Neural crest cell (in vitro differentiated cells): ENCODE measurements at places on chromosomes 13 and 19.
A peak's percentile ranks its signal among the peaks of the same experiment; 100 is the strongest.

DNA sequence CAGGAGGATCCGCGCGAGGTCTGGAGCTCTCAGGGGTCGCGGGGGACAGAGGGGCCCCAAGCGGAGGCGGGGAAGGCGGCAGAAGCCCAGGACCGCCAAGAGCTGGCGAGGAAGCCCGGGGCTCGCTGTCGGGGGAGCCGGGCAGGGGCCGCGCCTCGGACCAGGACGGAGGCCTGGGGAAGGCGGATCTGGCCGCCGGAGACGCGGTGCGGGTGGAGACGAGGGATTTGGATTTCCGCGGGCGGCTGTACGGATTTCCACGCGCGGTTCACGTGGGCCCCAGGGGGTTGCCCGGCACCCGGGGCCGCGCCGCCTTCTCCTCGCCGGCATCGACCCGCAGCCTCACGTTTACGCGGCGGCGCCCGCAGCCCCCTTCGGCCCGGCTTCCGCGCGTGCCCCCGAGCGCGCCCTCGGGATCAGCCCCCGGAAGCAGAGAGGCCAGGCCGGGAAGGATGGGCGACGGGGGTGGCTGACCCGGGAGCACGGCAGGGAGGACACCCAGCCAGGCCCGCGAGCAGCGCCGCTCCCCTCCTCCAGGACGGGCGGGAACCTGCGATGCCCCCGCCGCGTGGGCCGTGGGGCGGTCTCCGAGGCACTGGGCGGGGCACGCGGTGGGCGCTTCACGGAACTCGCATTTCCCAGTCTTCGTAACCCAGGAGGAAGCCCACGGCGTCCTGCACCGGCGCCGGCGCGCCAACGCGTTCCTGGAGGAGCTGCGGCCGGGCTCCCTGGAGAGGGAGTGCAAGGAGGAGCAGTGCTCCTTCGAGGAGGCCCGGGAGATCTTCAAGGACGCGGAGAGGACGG, 4.7 kb downstream of the F7 start:
- DNase-seq: no peak

- no peak for DNase-seq
These were observed 403.7 kb downstream of the PCDH9 start for GRCh38 chr13:66826398-66826797.

GRCh38 chr19:12137221-12137940, 2.8 kb downstream of the ZNF20 start:
- no peak for DNase-seq

GRCh38 chr13:78437781-78438180, 165.6 kb downstream of the POU4F1 start:
- no peak for DNase-seq

GRCh38 chr19:861756-862580, 2.5 kb downstream of the CFD start:
- peak; percentile 44 for DNase-seq

DNA sequence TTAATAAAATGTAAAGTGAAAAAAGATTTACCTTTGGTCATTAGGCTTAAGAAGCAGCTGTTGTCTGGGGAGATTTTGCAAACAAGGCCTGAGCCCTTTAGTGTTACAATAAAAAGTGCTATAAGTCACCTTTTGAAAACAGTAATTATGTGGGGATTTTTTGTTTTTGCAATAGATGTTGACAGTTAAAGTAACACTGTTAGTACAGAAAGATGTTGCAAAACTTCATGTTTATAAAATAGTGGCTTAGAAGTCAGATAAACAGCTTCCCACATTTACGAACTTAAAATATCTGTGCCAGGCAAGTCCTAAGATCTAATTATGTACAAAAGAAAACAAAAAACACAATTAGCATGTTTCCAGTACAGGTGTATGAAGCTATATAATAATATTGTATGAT, 138.0 kb upstream of the IRS2 start:
- DNase-seq: no peak

DNA sequence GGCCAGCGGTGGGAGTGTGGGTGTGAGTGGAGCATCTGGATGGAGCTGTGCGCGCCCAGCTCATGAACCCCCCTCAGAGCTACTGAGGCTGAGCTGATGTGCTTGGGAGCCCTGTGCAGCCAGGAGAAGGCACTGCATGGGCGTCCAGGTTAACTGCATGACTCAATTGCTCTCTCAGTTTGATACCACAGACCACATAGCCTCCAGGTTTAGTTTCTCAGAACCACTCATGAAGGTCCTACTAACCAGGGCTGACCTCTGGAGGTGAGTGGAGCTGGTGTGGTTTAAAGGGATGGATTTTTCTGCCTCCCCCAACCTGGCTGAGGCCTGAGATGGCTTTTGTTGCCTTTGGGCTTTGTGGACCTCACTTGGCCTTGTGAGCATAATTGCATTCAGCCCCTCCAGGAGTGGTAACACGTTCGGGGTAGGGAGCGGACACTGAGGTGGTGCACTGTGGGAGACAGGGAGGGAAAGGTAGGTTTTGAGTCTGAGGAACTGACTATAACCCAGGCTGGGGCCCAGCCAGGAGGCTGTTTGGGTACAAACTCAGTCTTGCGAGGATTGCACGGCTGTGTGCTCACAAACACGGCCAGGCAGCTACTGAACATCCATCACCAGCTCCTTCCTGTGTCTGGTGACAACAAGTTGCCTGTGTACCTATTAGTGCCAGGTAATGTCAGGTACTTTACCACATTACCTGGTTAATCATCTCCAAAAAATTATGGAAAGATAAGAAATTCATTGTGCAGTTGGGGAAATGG, 97.5 kb downstream of the RGCC start:
- DNase-seq: no peak

- no peak for DNase-seq
These were observed 2.9 kb upstream of the ARHGAP45 start for GRCh38 chr19:1063909-1064660.

- DNase-seq: no peak
These were observed 232.1 kb downstream of the DIAPH3 start for GRCh38 chr13:59931621-59932020.
